ENCODE measurements at places on chromosomes 2 and 18. TPM values are rescaled to one million over a fixed set of nuclear protein-coding genes. Genes with fewer than 3 reads are reported as not detected.

The TDRD15 gene
- 0.06 TPM for total RNA-seq

The TGFBRAP1 gene
- total RNA-seq, result 20.6 TPM

The CAPN14 gene
- total RNA-seq, result 0.53 TPM

GRCh38 chr2:159410276-159410675 is 123.8 kb upstream of the WDSUB1 start:
- DNase-seq, result no peak

DNA sequence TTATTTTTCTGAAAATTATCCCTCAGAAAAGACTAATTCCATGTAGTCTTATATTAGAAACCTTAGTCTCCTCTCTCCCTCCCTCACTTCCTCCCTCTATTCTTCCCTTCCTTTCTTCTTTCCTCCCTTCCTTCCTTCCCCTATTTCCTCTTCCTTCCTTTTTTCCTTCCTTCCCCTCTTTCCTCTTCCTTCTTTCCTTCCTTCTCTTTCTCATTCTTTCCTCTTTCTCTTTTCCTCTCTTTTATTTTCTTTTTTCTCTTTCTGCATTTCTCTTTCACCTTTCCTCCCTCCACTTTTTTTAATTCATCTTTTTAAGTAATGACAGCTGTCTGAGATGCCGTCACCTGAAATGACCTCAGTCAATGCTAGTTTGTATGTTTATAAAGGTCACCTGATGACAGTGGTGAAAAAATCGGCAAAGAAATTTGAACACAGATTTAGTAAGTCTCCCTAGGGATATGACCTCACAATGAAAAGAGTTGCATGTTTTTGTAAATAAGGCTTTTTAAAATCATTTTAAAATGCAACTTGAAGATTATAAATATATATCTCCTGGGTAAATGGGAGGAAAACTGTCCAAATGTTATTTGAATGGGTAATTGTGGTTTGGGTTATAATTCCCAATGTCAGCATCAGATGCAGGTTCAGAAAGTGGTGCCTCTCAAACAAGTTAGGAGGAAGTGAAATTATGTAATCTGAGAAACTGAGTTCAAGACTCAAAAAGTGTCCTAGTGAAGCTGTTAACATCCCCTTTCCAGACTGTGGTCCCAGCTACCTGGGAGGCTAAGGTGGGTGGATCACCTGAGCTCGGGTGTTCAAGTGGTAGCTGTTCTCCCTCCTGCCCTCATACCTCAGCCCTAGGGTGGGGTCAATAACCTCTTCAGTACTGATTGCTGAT is 90.3 kb upstream of the ST3GAL5 start:
- DNase-seq, result no peak

Measured in CD4-positive, alpha-beta memory T cell (primary cell).